ENCODE measurements at places on chromosomes 7 and 10.

DNA sequence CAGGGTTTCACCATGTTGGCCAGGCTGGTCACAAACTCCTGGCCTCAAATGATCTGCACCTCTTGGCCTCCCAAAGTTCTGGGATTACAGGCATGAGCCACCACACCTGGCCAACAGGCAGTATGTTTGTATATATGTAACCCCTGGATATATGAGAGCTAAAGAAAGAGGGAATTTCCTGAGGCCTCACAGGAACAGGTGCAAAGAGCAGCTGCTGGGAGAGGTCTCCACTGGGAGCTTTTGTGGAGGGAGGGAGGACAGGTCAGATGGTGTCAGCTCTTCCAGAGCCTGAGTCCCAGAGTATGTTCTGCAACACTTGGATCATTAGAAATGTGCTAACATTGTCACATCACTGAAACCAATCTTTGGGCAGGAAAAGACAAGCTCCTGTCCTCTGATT is 110.1 kb upstream of the KIF5B start:
- no peak for DNase-seq

GRCh38 chr7:155355176-155355575 is 57.5 kb downstream of the INSIG1 start:
- DNase-seq = no peak

- DNase-seq = no peak
These were observed 4.6 kb upstream of the VPS37D start for GRCh38 chr7:73663033-73663432.

DNA sequence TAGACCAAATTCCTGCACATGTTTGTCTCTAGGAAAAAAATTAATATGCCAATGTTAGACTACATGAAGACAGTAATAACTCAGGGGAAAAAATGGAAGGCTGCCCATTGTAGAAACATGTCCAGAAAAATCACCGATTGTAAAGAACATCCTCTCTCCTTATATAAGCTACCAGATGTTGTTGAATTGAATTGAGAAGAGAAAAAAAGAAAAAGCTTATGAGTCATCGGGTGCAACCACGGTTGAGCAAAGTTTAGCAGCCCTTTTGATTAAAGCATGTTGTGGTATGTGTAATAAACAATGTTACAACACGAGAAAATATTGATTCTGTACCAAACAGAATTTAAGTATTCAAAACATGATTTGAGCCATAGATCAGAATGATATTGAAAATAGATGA is 102.3 kb upstream of the ARHGAP21 start:
- DNase-seq = no peak

- DNase-seq = peak; percentile 30
These were observed 31.7 kb downstream of the SKIDA1 start for GRCh38 chr10:21493784-21494183.

DNA sequence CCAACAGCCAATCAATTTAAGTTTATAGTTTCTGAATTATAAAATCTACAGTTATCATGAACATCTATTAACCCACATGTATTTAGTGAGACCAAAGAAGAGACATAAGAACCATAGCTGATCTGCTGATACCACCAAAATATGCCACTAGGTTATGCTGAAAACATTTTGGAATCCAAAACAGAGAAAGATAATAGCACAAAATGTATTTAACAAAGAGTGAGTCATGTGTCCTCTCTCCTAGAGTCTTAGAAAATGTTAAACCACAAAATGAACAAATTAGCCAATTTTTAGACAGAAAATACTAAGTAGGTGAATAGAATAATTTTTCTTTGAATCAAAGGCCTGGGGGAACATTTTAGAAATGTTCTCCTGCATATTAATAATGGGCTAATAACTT is 527.5 kb downstream of the GPAM start:
- DNase-seq = no peak

DNA sequence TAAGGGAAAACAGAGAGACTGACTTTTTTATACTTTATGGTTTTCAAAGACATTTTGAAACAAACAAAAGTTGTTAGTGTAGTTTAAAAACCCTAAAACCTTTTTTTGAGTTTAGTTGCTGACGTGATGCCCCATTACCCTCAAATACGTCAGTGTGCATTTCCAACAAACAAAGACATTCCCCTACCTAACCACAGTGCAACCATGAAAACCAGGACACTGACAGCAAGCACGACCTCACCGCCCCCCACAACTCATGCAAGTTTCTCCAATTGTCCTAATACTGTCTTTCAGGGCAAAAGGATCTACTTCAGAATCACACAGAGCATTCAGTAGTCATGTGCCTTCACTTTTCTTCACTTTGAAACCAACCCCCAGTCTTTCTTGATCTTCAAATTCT is 75.0 kb downstream of the WNT2 start:
- DNase-seq = no peak

- DNase-seq = no peak
These were observed 19.6 kb downstream of the NPC1L1 start for GRCh38 chr7:44521347-44522095.

DNA sequence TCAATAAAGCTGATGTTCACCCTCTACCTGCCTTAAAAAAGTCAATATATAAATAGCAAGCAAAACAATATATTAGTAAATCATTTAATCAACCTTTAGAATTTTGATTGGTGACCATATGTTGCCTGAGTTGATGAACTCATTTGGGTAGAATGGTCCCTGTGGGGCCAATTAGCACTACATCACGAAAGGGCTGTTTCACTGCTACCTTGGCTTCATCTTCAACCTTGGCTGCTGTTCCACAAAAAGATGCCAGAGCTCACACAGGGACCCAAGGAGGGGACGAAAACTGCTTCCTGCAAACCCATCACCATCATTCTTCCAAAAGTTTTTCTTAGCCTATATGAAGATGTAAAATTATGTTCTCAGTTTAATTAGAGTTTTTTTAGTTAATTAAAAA is 35.4 kb upstream of the HBP1 start:
- DNase-seq = no peak

DNA sequence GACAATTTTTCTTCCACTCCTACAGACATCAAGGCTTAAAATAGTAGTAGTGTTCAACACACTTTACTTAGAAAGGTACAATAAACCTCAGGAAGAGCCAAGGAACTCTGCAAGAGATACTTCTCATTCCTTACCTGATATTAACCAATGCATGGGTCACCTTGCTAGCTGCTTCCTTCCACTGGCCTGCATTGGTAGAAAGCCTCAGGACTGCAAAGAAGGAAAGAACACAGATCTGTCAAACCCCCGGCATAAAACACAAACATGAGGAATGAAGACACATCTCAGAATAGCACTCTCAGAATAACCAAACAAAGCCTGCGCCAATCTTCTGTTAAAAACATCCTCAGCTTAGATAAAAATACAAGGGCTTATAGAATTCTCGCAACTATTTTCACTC is 96.1 kb upstream of the KCNIP2 start:
- DNase-seq = no peak

Data from mesendoderm (in vitro differentiated cells).